Memory B cell (primary cell): ENCODE measurements at places on chromosomes 16 and 17.
A peak's percentile ranks its signal among the peaks of the same experiment; 100 is the strongest.

DNA sequence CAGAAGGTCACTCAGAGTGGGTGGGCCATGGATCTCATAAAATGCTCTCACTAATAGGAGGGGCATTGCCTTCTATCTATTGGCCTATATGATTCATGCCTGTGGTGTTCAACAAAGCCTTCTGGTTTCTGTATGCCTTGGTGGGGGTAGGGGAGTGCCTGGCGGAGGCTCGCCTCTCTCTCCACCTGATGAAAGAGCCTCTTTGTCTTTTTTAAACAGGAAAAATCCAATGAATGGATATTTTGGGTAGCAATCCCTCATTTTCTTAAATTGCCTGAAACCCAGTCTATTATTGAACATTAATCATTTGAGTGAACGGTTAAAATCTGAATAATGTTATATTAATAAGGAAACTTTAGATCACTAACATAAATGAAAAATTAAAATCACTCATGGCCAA, 90.6 kb downstream of the TOX3 start:
- DNase-seq, result no peak

GRCh38 chr16:74867281-74867849, 92.7 kb upstream of the FA2H start:
- no peak for DNase-seq

- DNase-seq, result no peak
These were observed 38.2 kb downstream of the PLCG2 start for GRCh38 chr16:81817296-81817695.

- no peak for DNase-seq
These were observed 136.3 kb downstream of the KCNJ12 start for GRCh38 chr17:21512307-21513011.

DNA sequence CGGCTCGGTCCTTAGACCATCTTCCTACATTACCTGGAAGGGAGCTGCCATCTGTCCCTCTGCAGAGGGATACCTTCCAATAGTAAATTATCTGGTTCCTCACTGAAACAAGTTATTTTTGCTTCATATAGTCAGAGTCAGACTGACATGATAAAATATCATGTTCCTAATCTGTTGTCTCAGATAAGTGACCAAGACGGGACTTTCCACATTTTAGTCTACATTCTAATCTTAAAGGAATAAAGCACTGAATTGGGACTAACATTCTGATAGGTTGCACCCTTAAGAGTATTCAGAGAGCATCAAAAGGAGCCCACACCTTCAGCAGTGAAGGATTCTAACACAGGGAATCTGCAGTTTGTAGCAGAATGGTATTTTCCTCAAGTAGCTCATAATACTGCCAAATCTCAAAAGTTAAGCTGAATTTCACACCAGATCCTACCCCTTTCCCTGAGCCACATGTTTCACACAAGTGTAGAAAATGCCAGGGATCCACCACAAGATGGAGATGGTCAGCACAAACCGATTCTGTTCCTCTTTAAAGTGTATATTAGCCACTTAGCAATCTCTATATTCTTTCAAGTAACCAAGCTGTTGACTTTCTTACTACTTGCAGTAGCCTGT, 13.4 kb downstream of the GINS2 start:
- no peak for DNase-seq

DNA sequence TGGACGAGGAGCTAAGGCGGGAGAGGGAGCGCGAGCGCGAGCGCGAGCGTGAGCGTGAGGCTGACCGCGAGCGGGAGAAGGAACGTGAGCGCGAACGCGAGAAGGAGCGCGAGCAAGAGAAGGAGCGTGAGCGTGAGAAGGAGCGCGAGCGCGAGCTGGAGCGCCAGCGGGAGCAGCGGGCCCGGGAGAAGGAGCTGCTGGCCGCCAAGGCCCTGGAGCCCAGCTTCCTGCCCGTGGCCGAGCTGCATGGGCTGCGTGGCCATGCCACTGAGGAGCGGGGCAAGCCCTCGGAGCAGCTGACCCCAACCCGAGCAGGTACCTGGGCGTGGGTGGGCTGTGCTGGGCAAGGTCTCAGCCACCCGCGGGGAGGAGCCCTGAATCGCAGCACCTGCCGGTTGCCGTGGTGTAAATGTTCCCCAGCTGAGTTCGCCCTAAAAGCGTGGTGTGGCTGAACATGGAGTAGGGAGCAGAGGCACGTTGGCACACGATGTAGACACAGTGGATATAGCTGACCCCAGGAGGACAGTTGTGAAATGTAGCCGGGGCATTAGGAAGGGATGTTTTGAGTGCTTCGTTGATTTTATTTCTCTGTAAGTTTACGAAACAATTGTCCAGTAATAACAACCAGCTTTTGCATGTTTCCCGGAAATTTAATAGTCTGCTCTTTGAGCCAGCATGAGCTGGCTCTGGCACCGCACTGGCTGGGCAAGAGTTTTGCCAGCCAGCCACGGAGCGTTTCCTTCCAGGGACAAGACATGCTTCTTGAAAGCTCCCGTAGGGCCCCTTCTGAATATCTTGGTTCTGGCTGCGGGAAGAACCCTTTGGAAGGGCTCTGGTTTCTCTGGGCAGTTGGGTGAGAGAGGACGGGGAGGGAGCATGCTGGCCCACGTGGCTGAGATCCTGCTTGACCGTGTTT, 32.1 kb downstream of the GINS2 start:
- no peak for DNase-seq

DNA sequence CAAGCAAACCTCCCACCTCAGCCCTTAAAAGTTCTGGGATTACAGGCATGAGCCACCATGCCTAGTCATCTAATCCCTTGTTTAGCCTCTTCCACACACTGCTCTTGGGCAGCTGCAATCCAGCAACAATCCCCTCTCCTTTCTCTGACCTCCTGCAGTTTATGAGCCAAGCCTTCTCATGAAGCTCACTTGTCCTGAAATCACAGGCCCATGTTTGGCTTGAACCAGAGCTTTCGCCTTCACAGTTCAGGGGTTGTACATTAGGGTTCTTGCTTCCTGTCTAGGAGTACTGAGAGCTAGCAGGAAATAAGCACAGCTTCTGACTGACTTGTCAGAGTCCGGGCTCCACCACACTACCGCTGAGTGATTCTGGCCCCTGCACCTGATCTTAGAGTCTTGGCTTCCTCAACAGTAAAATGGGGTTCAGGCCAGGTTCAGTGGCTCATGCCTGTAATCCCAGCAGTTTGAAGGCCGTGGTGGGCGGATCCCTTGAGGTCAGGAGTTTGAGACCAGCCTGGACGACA, 16.3 kb downstream of the ERAL1 start:
- DNase-seq, result peak; percentile 39

- DNase-seq, result no peak
These were observed 439.0 kb downstream of the UTP18 start for GRCh38 chr17:51699303-51699702.

GRCh38 chr17:73404246-73404645, 92.4 kb upstream of the CDC42EP4 start:
- no peak for DNase-seq

DNA sequence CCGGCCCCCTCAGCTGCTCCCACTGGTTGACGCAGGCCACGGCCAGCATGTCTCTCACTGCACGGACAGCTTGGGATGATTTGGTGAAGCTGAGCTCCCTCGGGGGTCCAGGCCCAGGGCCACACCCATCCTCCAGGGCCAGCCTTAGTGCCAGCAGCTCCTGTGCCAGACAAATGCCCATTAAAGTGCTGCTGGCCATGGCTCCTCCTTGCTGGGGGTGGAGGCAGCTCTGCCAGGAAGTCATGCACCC, 2.5 kb downstream of the TRIM47 start:
- no peak for DNase-seq
